ENCODE measurements at places on chromosomes 16 and 17.
A peak's percentile ranks its signal among the peaks of the same experiment; 100 is the strongest.

DNA sequence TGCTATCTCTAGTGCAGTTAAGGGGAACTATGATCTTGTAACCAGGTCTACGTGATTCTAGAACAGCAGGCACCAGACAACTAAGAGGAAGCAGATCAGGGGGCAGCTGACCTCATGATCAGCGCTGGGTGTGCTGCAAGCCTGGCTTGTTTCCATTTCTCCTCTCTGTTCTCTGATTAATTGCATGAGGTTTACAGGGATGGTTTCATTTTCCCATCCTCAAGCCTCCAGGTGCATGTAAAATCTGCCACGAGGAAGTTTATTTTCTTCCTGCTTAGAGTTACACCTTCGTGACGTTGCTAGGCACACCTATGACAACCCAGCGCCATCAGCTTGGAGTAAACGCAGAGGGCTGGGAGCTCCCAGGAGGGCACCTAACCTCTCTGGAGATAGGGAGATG, 4.3 kb upstream of the NUPR1 start:
- no peak for DNase-seq

GRCh38 chr17:2716649-2717048, 5.1 kb upstream of the CLUH start:
- DNase-seq: no peak

DNA sequence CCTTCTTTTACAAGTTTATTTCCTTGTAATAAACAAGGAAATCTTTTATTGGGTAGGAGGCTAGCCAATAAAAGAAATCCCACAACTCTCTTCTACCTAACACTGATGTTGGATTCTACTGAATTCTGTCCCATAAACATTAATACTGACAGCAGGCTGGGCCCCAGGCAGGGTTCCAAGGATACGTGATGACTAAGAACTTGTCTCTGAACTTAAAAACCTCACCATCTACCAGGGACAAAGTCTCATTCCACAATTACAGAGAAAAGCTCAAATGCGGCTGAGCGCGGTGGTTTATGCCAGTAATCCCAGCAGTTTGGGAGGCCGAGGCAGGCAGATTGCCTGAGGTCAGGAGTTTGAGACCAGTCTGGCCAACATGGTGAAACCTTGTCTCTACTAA, 64.9 kb downstream of the ARHGAP17 start:
- DNase-seq: no peak

DNA sequence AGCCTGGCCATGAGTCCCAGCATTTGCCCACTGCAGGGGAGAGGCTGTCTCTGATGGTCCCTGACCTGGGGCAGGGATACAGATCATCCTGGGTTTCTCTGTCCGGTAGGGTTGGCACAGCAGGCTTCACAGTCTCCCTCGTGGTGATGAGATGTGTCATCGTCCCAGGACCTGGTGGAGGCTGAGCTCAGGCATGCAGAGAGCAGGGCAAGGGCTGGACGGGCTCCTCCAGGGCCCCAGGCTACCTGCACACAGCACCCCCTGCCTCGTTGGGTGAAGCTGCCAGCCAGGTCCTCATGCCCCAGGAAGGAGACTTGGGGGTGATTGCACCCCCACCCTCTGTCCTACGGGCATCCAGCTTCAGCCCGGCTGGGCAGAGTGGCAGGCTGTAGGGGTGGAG, 155.8 kb upstream of the GSE1 start:
- no peak for DNase-seq

- DNase-seq: no peak
Observed at GRCh38 chr16:1469693-1470201, 5.1 kb downstream of the CLCN7 start.

- DNase-seq: no peak
Observed at GRCh38 chr16:16048904-16049582, 99.6 kb downstream of the ABCC1 start.

GRCh38 chr17:80000136-80000535, 35.5 kb downstream of the TBC1D16 start:
- no peak for DNase-seq

DNA sequence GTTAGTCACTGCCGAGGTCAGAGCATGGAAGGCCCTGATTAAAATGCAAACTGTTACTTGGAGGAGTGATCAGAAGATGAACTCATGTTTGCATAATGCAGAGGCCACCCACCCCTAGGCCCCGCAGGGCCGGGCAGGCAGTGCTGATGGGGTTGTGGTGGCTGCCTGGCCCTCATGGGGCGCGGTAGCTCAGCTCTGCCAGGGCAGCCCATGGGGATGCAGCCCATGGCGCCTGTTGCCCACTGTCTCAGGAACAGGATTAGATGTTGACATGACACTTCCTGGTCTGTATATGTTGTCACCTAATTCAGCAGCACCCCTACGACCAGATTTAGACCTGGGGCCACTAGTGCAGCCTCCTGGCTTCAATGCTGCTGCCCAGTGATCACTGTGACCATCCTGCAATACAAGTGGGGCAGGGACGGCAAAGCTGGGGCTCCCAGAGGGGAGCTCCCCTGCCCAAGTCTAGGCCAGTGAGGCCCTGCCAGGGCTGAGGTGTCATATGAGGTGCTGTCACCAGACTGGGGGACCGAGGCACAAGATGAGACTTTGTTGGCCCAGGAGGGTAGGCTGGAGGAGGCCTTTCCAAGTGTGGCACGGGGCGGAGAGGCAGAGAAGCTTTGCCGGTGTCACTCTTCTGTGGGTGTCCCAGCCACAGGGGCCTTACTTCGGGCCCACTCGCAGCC, 49.1 kb downstream of the RAI1 start:
- DNase-seq: no peak

DNA sequence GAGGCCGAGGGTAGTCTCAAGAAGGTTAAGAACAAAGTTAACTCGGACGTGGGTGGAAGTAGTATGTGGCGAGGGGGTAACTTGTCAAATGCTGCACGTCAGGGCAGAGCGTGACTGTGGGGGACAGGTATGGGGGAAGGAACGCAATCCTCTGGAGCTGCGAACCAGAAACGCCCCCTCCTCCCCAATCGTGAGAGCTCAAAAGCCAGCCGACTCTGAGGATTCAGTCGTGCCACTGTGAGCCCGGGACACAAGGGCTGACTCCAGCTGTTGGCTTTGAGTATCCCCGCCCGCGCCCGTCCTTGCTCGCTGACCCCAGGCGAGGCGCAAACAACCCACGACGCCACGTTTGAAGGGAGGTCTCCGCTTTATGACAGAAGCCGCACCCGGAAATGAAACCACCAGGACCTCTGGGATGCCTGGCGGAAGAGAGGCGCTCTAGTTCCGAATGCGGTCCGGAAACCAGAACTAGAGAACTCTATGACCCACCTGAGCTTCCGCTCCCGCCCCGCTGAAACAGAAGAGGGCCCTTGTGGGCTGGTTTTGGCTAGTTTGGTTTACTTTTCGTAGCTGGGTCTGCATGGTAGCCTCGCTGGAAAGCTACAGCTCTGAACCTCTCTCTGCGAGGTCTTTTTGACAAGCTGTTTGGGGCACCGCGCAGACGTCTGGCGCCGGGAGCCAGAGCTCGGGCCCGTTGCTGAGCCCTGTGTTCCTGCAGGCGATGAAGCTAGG, at the start of gene PEX12:
Gene PEX12, minus strand, starts transcription at position 375 of the 732 bp plus-strand sequence. CDS start 550 bp downstream, outside the sequence.
- DNase-seq: peak; percentile 90

DNA sequence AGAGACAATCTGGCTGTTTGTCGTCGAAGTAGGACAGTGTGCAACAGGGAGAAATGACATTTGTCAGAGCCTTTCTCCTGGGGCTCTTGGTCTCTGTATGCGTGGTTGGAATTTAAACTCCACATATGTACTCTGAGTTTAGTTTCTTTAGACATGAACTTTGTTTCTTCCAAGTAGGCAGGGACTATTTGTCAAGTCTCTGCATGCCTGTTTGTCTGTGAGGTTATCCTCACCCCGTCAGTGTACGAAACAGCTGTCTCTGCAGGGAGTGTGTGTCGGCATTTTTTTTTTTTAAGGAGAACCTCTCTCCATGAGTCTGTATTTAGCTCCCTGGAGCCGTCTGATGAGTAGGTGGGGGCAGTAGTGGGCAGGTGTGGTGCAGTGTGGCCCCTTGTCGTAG, 29.7 kb downstream of the NDEL1 start:
- DNase-seq: no peak

GRCh38 chr16:4837733-4838501, 9.2 kb downstream of the GLYR1 start:
- DNase-seq: no peak

Data from right lung (tissue), 10 donors.